Skeletal muscle cell (primary cell): ENCODE measurements at places on chromosomes 12 and 14.

DNA sequence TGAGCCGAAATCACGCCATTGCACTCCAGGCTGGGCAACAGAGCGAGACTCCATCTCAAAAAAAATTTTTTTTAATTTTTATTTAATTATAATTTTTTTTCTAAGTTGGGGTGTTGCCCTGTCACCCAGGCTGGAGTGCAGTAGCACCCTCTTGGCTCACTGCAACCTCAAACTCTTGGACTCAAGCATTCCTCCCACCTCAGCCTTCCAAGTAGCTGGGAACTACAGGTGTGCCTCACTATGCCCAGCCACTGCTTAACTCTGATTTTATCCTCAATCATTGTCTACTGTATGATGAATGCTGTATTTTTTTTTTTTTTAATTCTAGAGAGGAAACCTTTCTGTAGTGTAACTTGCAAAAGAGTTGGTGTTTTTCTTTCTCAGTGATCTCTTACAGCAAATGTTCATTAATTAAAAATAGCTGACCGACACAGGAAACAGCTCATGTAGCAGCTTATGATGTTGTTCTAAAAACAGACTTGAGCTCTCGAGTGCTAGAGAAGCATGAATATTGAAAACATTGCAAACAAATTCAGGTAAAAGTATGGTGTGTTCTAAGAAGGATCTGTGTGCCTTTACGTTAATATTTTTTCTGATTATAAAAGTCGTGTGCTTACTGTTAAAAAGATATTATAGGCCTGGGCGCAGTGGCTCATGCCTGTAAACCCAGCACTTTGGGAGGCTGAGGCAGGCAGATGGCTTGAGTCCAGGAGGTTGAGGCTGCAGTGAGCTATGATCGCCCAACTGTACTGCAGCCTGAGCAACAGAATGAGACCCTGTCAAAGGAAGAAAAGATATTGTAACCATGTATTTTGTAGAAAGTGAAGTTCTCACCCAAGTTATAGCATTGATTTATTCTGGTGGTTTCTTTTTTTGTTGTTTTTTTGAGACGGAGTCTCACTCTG, 68.9 kb downstream of the FGD4 start:
- DNase-seq: no peak

GRCh38 chr12:8860165-8860961, 37.9 kb downstream of the A2ML1 start:
- DNase-seq: peak; percentile 36

GRCh38 chr14:96303981-96304380, 48.0 kb downstream of the BDKRB1 start:
- DNase-seq: peak; percentile 44

DNA sequence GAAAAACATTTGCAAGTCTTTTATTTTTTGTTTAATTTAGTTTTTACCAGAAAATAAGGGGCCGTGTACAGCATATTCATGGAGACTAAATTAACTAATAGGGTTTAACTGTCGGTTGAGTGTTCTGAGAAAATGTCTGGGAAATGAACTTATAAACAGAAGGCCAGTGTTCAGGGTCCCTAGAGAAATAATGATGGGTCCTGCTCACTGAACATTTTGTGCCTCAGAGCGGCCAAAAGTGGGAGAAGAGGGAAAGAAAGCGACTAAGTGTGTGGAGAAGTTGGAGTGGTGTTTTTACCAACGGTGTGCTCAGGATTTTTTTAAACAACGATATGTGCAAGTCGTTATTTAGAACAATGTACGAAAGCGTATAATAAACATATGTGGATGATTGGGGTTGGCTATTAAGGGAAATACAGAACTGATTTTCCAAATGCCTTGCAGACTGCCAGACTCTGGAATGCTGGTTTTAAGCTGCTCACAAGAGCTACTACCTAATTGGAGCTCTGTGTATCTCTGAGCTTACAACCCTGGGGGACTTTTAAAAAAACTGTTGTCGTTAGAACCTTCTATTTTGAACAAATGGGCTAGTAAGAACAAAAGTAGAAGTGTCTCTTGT, 166.7 kb downstream of the SLC38A4 start:
- no peak for DNase-seq

DNA sequence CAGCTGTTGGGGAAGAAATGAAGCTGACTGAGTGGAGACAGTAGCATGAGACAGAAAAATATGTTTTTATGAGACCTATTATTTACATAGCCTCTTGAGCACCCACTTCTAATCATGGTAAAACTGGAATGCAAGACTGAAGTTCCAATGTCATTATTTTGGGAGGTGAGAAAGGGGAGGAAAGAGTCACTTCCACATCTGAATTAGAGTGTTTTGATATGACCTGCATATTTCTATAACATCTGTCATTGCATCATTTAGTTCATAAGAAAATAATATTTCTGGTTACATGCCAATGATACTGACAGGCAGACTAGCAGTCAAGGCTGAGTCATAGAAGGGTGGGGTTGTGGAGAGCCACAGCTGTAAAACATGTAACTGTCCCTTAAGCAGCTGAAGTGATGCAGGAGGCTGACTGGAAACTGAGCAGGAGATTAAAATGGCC, 26.7 kb downstream of the NTN4 start:
- DNase-seq: peak; percentile 59

- DNase-seq: peak; percentile 77
These were observed 98.4 kb downstream of the LGMN start for GRCh38 chr14:92649934-92650545.

DNA sequence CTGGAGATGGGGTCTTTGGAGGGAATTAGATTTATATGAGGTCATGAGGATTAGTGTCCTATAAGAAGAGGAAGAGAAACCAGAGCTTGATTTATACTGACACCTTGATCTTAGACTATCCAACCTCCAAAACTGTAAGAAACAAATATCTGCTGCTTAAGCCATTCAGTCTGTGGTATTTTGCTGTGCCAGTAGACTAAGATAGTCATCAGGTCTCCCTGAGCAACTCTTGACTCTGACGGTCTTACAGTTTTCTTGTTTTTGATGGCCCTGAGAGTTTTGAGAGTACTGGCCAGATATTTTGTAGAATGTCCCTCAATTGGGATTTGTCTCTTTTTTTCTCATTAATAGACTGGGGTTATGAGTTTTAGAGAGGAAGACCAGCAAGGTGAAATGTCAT, 51.7 kb downstream of the TSHR start:
- DNase-seq: no peak
